ENCODE measurements at places on chromosomes 13 and 19.

DNA sequence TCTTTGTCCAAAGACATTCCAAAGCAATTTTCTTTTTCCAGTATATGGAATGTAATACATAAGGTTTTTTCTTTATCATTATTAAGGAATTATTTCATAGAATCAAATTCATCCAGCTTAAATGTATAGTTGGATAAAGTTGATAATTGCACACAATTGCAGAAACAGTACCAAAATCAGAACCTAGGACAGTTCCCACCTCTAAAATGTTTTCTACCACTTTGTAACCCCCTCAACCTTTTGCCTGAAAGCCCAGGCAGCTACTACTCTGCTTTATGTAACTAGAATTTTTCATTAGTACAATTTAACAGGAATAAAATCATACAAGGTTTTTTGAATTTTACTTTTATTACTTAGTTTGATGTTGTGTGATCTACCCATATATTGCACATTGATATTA is 98.0 kb downstream of the PRR20E start:
- no peak for DNase-seq

DNA sequence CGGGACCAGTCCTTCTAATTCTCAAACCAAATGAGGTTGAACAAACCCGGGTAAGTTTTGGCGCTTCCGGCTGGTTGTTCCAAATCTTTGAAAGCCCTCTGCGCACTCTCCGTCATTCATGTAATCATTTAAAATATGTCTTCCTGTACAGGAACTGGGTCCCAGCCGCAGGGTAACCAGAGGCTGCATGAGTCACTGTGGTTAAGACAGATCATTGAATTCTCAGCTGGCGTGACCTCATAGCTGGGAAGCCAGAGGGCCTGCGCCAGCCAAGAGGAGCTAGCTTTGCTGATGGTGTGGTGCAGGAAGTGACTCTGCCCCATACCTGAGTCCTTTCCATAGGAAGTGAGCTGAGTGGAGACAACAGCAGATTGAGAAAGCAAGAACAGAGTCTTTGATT is 135.2 kb downstream of the TSHZ3 start:
- peak; percentile 100 for DNase-seq

- DNase-seq, result no peak
Observed at GRCh38 chr13:101942535-101943157, 459.2 kb downstream of the FGF14 start.

- DNase-seq, result no peak
Observed at GRCh38 chr13:26839682-26840081, 79.1 kb upstream of the GPR12 start.

GRCh38 chr13:79833991-79834390 is 353.0 kb downstream of the NDFIP2 start:
- DNase-seq, result no peak

GRCh38 chr13:26872525-26873385 is 112.2 kb upstream of the GPR12 start:
- peak; percentile 23 for DNase-seq

- DNase-seq, result no peak
Observed at GRCh38 chr19:4429256-4429655, 26.8 kb downstream of the CHAF1A start.

DNA sequence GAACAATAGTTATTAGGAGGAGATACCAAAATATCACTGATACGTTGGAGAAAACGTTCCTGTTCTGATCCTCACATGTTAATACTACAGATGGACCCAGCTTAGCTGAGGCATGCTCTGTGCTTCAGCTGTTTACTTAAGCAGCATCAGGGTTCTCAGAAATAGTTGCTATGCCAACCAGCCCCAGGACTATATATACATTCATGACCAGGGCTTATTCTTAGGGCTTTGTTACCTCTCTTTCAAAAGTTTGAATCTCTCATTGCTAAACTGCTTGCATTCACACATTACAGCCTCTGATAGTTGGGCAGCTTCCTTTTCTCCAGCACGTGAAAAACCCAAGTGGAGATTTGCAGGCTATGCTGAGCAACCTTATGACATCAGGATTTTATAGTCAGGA is 800.4 kb downstream of the DIAPH3 start:
- DNase-seq, result no peak

DNA sequence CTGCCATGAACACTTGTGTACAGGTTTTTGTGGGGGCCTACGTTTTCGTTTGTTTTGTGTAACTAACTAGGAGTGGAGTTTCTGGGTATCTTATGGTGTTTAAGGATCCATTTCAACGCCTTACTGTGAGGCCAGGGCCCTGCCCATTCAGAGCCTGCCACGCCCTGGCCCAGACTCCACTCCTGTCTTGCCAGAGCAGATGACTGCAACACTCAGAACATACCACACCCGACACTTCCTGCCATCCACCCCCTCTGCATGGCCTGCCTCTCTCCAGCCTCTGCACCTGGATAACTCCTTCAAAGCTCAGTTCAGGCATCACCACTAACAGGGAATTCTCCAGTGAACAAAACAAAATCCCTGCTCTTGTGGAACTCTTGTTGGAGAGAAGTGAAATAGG is 43.2 kb downstream of the RGCC start:
- no peak for DNase-seq

DNA sequence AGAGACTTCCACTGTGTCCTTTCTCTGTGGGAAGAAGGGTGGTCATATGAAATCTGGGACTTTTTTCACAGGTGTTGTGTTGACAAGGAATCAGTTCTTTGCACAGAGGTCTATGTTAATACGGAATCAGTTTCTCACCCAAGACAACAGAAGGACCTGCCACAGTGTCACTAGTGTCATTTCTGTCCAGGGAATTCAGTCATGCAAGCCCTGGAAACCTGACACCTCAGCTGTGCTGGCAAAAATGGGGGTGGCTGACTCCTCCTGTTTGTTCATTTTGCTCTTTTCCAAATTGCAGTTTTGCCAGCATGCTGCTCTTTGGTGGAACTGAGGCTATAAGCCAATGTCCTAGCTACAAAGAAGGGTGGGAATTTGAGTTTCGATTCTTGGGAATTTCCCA is 49.8 kb upstream of the ESD start:
- DNase-seq, result no peak

DNA sequence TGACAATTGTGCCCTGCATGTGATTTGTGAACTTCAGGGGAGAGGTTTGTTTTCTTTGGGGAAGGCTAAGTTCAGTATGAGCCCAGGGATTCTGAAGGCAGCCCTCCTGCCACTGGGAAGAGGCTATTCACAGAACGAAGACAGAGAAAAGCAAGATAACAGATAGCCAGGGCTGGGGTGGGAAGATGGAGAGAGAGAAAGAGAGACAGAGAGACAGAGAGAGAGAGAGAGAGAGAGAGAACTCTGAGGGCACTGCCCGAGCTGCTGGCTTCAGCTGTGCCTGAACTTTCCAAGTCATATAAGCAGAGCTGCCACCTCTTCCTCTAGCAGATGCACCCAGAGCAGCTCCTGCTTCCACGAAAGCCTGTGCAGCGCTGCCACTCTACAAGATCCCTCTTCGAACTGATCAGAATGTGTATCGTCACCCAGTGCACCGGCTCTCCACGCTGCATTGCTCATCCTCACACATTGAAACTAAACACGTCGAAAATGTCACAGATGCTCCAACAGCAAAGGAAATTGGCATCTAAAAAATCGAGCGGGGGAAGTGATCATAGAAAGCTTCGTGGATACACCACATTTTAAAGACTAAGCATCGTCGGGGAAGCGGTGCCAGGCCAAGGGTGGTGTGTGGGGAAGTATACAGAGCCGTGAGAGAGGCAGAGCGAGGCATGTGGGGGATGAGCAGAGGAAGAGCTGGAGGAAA is 81.8 kb upstream of the SIAH3 start:
- no peak for DNase-seq

- no peak for DNase-seq
Observed at GRCh38 chr19:49594993-49595818, 4.2 kb downstream of the PRR12 start.

- no peak for DNase-seq
Observed at GRCh38 chr13:93386116-93386515, 159.5 kb downstream of the GPC6 start.

GRCh38 chr19:43595605-43595998 is 332 bp downstream of the IRGQ start:
- no peak for DNase-seq

DNA sequence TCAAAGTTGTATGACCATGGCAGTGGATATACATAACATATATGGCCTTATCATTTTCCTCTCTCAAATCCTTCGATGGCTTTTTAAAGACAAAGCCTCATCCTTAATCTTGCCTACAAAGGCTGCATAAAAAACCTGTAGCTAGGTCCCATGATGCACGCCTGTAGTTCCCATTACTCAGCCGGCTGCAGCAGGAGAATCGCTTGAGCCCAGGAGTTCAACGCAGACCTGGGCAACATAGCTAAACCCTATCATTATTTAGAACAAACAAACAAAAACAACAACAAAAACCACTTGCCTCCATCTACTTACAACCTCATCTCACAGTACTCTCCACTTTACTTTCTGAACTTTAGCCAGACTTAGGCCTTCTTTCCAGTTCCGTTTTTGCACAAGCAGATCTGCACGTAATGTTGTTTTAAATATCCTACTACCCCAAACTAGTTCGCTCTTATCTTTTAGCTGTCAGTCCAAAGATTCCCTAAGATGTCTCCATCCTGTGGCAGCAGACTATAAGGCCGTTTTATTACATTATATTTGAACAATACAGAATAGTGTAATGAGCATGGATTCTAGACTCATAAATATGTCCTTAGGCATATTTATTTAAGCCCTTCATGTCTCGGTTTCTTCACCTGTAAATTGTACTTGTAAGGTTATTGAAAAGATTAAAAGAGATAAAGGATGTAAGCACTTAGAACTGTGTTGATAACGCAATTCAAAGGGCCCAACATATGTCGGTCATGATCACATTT is 969 bp upstream of the POMP start:
- DNase-seq, result peak; percentile 32

DNA sequence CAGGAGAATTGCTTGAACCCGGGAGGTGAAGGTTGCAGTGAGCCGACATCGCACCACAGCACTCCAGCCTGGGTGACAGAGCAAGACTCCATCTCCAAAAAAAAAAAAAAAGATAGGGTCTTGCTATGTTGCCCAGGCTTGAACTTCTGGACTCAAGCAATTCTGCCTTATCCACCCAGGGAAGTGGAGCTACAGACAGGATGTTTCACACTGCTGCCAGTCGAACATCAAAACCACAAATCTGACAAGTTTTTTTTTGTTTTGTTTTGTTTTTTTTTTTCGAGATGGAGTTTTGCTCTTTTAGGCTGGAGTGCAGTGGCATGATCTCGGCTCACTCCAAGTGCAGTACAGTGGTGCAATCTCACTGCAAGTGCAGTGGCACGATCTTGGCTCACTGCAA is 10.8 kb downstream of the XPO4 start:
- DNase-seq, result no peak

- DNase-seq, result no peak
Observed at GRCh38 chr13:107170270-107170931, 602.5 kb upstream of the ARGLU1 start.

Measured in fibroblast of skin of right quadriceps (primary cell).